Neural progenitor cell (in vitro differentiated cells): ENCODE measurements at places on chromosomes 16 and 17. TPM values are rescaled to one million over a fixed set of nuclear protein-coding genes. Genes with fewer than 3 reads are reported as not detected.
A peak's percentile ranks its signal among the peaks of the same experiment; 100 is the strongest.

- H3K4me3 ChIP-seq, result no peak overlapping the region
- H3K27ac ChIP-seq, result no peak overlapping the region
- no peaks in the 10 kb centered on the region for H3K36me3 ChIP-seq
- DNase-seq, result no peak
- no peaks in the 10 kb centered on the region for H3K27me3 ChIP-seq
Observed at GRCh38 chr16:19963301-19963700, 78.7 kb upstream of the GPRC5B start.

Gene CSNK2A2
- 69.7 and 81.6 TPM in 2 replicates for total RNA-seq

DNA sequence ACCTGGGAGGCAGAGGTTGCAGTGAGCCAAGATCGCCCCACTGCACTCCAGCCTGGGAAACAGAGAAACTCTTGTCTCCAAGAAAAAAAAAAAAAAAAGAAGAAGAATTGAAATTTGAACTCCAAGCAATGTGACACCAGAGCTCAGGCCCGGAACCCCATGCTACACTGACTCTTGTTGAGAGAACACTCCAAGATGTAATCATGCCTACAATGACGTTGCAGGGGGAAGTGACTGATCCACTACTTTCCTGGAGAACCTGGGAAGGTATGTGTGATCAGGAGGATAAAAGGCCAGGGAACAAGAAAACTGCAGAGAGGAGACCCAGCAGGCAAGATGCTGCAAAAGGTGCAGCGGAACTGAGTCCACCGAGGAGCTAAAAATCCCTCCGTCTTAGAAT, 57.9 kb downstream of the ADCY9 start:
- H3K36me3 ChIP-seq, result no peaks in the 10 kb centered on the region
- no peaks in the 10 kb centered on the region for H3K27me3 ChIP-seq
- peaks cover 2% of the 10 kb centered on the region for H3K4me1 ChIP-seq
- no peak for DNase-seq

DNA sequence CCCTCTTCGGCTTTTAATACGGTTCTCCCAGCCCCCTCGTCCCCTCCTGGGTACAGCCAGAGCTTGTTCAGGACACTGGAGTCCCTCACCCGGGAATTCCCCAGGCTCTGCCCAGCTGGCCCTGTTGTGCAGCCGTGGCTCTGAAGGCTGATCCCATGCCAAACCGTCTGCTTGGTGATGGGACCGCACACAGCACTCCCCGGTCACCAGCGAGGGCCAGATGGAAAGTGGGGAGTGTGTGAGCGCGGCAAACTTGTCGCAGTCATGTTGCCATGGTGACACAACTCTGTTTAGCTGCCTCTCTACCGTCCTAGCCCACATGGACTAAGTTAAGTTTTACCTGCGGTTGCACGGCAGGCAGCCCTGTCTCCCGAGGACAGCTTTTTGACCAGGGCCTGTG, 107.9 kb downstream of the RAP1GAP2 start:
- H3K27ac ChIP-seq, result no peak overlapping the region
- no peaks in the 10 kb centered on the region for H3K27me3 ChIP-seq
- peaks cover 11% of the 10 kb centered on the region for H3K4me1 ChIP-seq
- peak; percentile 56 for DNase-seq
- H3K4me3 ChIP-seq, result no peak overlapping the region
- no peaks in the 10 kb centered on the region for H3K36me3 ChIP-seq

Gene GRAPL
- total RNA-seq, result not detected in 2 replicates

DNA sequence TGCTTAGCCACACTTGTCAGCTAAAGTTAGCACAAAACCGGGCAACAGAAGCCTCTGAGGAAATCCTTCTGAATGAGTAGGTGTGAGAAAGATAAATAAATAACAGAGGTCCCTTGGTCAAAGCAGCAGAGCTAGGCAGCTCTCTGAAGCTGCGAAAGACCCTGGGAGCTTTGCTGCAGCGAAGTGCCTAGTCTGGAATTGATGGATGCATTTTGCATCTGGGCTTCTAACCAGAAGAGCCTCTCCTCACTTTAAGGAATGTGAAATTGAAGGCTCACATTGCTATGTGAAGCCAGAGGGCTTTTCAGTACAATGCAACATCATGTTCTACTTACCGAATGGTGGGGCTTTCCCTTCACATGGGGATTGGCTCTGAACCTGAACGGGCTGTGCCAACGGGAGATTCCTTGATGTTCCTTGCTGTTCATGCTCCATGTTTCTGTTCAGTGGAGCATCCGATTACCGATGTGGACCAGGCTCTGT, 274.6 kb downstream of the HS3ST3B1 start:
- H3K4me3 ChIP-seq, result no peak overlapping the region
- no peak for DNase-seq
- no peaks in the 10 kb centered on the region for H3K27me3 ChIP-seq
- no peak overlapping the region for H3K27ac ChIP-seq
- peaks cover 14% of the 10 kb centered on the region for H3K4me1 ChIP-seq

Gene CDRT15L2
- not detected in 2 replicates for total RNA-seq

DNA sequence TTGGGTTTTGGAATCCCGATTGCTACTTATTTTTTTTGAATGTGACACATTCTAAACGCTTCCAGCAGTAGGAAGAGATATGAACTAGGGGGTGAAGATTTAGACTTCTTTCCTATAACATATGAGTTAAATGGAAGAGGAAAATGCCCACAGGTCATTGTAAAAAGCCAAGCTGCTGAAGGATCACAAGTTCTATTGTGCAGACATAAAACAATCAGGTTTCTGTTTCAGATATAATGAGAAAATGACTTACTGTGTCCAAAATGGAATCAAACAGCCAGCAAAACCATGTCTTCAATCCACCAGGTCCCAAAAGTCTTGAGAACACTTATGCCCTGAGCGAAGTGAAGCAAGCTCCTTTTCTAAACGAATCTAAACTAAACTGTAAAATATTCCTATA, 157.0 kb upstream of the SOX9 start:
- no peaks in the 10 kb centered on the region for H3K27me3 ChIP-seq
- no peaks in the 10 kb centered on the region for H3K4me1 ChIP-seq
- no peaks in the 10 kb centered on the region for H3K36me3 ChIP-seq
- H3K4me3 ChIP-seq, result no peak overlapping the region
- no peak for DNase-seq

GRCh38 chr17:55726440-55726839, 3.8 kb upstream of the TMEM100 start:
- H3K4me3 ChIP-seq, result no peak overlapping the region
- peaks cover 23% of the 10 kb centered on the region for H3K4me1 ChIP-seq
- no peak for DNase-seq

Gene SYCE1L
- total RNA-seq, result 2.5 and 4.2 TPM in 2 replicates

Gene GPRC5C
- 13.5 and 42.0 TPM in 2 replicates for total RNA-seq

Gene CSH1
- total RNA-seq, result not detected in 2 replicates

DNA sequence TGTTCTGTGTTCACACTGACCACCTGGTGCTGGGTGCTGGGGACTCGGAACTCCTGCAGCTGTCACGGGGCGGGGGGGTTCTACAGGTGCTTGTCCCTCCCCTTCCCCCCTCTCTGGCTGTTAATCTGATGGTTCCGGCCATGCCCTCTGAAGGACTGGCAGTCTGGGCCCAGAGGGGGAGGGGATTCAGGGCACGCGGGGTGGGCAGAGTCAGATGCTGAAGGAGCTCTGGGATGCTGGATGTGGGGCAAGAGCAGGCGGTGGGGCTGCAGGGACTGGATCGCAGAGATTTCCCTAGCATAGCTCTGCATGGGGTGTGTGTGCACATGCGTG, 5.4 kb upstream of the TBX21 start:
- no peaks in the 10 kb centered on the region for H3K36me3 ChIP-seq
- peaks cover 38% of the 10 kb centered on the region for H3K27me3 ChIP-seq
- no peak for DNase-seq
- H3K27ac ChIP-seq, result no peak overlapping the region

DNA sequence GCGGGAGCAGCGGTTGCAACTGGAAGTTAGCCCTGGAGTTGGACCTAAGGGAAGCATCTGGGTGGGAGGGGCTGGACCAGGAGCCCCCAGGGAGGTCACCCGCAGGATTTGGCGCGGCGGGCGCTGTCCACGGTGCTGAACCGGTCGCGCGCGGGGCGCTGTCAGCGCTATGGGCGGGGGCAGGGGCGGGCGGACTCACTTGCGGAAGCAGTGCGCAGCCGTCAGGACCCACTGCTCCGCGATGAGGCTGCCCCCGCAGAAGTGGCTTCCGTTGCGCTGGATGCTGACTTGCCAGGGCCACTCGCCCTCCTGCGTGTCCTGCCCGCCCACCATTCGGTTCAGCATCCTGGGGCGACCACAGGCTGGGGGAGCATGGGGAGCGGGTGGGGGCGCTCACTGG, 4.5 kb downstream of the PRSS27 start:
- H3K36me3 ChIP-seq, result no peaks in the 10 kb centered on the region
- no peak overlapping the region for H3K27ac ChIP-seq
- H3K4me1 ChIP-seq, result no peaks in the 10 kb centered on the region
- no peak overlapping the region for H3K4me3 ChIP-seq
- peaks cover 15% of the 10 kb centered on the region for H3K27me3 ChIP-seq

GRCh38 chr16:78057803-78058564, 35.6 kb downstream of the CLEC3A start:
- H3K36me3 ChIP-seq, result no peaks in the 10 kb centered on the region
- H3K4me3 ChIP-seq, result no peak overlapping the region
- H3K4me1 ChIP-seq, result no peaks in the 10 kb centered on the region
- DNase-seq, result no peak
- no peak overlapping the region for H3K27ac ChIP-seq

- H3K27me3 ChIP-seq, result peaks cover 18% of the 10 kb centered on the region
- peak overlapping the region; percentile 59 for H3K27ac ChIP-seq
- H3K4me1 ChIP-seq, result peaks cover 44% of the 10 kb centered on the region
Observed at GRCh38 chr16:85607321-85607765, 5.8 kb upstream of the GSE1 start.

GRCh38 chr16:30068750-30069610, 3.4 kb downstream of the ALDOA start:
- peak; percentile 39 for DNase-seq
- no peak overlapping the region for H3K27ac ChIP-seq
- peaks cover 13% of the 10 kb centered on the region for H3K36me3 ChIP-seq
- no peaks in the 10 kb centered on the region for H3K27me3 ChIP-seq
- H3K4me1 ChIP-seq, result peaks cover 17% of the 10 kb centered on the region
- no peak overlapping the region for H3K4me3 ChIP-seq

DNA sequence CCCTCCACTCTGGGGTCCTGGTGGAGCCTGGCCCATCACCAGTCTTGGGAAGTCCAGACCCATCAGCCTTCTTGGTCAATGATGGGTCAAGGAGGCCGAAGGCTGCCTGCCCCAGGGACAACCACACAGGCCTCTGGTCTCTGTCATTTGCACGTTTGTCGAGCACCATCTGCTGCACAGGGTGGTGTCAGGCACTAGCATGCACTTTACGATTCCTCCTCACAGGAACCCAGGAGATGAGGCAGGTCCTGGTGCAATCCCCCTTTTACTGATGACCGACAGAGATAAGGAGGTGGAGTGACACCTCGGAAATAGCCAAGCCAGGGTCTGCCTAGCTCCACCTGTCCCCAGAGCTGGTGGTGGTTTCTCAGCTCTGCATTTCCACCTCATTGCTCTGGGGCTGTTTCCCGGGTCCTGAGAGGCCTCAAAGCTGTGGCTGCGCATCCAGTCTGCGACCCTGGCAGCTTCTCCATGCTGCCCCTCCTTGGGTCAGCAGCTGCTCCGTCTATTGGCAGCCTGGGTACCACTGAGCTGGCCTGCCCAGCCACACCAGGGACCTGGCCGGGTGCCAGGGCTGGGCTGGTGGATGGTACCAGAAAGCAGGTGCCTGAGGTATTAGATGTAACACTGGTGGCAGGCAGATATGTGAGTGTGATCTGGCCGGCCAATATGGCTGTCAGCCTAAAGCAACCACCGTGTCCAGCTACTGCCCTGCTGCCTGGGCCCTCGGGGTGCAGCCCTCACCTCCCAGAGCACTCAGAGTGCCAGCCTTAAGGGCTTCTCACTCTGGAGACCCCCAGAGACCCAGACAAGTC, 10.0 kb downstream of the MMP15 start:
- no peak overlapping the region for H3K27ac ChIP-seq
- peaks cover 8% of the 10 kb centered on the region for H3K4me1 ChIP-seq
- H3K36me3 ChIP-seq, result no peaks in the 10 kb centered on the region
- H3K4me3 ChIP-seq, result no peak overlapping the region
- DNase-seq, result no peak
- no peaks in the 10 kb centered on the region for H3K27me3 ChIP-seq

GRCh38 chr17:57668332-57668731, 76.8 kb downstream of the CCDC182 start:
- no peaks in the 10 kb centered on the region for H3K27me3 ChIP-seq
- H3K27ac ChIP-seq, result no peak overlapping the region
- H3K36me3 ChIP-seq, result no peaks in the 10 kb centered on the region
- peaks cover 29% of the 10 kb centered on the region for H3K4me1 ChIP-seq
- no peak for DNase-seq

DNA sequence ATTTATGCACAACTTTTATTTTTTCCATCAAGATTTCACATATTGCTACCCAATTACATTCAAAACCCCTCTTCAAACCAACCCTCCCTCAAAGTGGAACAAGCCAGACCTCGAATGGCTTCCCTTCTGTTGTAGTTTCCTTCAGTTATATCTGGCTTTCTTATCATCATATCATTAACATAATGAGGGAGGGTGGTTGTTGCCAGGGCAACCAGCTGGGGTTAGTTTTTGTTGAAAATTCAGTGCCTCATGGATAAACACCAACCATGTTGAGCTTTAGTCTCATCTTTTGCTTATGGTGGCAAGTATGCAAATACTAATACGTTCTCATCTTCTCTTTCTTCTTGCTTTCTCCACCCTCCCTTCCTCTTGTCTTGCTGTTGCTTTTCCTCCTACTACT, 359.7 kb downstream of the CDH11 start:
- DNase-seq, result no peak
- H3K27ac ChIP-seq, result no peak overlapping the region
- no peak overlapping the region for H3K4me3 ChIP-seq
- no peaks in the 10 kb centered on the region for H3K4me1 ChIP-seq
- no peaks in the 10 kb centered on the region for H3K36me3 ChIP-seq

Gene SP2
- 1.6 and 2.3 TPM in 2 replicates for total RNA-seq

Gene KRTAP1-1
- not detected in 2 replicates for total RNA-seq

GRCh38 chr17:30505868-30506417, 28.7 kb downstream of the GOSR1 start:
- DNase-seq, result no peak
- H3K27ac ChIP-seq, result no peak overlapping the region
- H3K36me3 ChIP-seq, result peaks cover 17% of the 10 kb centered on the region
- H3K27me3 ChIP-seq, result no peaks in the 10 kb centered on the region
- H3K4me3 ChIP-seq, result no peak overlapping the region

Gene OTOA
- total RNA-seq, result 0.40 TPM in 1 of 2 replicates, not detected in the other

DNA sequence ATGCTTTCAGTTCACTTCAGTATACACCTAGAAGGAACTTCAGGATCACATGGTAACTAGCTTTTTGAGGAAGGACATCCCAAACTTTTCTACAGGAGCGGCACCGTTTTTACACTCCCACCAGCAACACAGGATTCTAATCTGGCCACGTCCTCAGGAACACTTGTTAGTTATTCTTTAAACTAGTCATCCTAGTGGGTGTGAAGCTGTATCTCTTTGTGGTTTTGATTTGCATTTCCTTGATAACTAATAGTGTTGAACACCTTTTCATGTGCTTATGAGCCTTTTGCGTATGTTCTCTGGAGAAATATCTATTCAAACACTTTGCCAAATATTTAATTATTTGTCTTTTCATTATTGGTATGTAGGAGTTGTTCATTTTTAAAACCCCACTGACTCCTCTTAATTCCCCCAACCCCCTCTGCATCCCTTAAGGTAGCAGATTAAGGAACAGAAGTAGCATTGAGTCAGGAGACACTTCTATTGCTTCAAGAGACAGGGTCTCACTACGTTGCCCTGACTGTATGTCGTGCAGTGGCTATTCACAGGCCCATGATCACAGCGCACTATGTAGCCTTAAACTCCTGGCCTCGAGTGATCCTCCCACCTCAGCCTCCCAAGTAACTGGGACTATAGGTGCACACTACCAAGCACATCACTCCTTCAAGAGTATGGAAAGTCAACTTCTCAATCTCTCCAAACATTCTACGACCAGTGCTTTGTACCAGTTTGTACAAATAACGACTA, 25.4 kb downstream of the YWHAE start:
- no peak overlapping the region for H3K27ac ChIP-seq
- no peaks in the 10 kb centered on the region for H3K4me1 ChIP-seq
- H3K36me3 ChIP-seq, result no peaks in the 10 kb centered on the region
- no peak overlapping the region for H3K4me3 ChIP-seq
